ENCODE measurements at places on chromosomes 4 and X.
A peak's percentile ranks its signal among the peaks of the same experiment; 100 is the strongest.

DNA sequence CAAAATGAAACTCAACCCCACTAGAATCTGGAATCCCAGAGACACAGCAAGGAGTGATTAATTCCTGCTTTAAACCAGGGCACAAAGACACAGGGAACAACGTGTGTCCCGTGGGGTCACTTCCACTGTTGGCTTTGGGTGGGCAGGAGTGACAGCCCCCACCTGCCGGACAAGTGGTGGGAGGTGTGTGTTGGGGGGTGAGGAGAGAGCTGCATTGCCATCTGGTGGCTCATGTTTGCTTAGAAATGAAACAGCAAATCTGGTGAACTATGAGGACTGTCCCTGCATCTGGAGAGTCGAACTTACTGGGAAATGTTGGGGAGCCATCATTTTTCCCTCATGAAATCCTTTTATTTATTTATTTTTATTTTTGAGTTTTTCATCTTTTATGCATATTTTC, 75.9 kb upstream of the AFAP1 start:
- DNase-seq, result no peak

DNA sequence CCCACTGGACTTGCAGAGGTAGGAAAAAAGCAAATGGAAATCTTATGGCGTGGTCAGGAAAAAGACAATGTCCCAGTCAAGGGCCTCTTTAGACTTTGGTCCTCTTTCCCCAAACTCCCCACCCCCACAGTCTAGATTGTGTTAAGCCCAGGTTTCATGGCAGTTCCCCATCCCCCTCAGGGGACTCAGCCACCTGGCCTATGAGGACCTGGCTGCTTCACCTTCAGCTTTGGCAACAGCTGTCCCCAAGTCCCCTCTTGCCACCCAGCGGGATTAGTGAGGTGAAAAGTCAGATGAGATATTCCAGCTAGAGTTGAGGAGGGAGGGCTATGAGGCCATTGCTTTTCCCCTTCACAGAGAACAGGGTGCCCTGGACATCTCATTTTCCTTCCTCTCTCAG, 457 bp downstream of the RIPPLY1 start:
- no peak for DNase-seq

- no peak for DNase-seq
Observed at GRCh38 chrX:57211906-57212305, 74.6 kb upstream of the FAAH2 start.

GRCh38 chr4:184103527-184104264, 114.0 kb downstream of the ENPP6 start:
- no peak for DNase-seq

DNA sequence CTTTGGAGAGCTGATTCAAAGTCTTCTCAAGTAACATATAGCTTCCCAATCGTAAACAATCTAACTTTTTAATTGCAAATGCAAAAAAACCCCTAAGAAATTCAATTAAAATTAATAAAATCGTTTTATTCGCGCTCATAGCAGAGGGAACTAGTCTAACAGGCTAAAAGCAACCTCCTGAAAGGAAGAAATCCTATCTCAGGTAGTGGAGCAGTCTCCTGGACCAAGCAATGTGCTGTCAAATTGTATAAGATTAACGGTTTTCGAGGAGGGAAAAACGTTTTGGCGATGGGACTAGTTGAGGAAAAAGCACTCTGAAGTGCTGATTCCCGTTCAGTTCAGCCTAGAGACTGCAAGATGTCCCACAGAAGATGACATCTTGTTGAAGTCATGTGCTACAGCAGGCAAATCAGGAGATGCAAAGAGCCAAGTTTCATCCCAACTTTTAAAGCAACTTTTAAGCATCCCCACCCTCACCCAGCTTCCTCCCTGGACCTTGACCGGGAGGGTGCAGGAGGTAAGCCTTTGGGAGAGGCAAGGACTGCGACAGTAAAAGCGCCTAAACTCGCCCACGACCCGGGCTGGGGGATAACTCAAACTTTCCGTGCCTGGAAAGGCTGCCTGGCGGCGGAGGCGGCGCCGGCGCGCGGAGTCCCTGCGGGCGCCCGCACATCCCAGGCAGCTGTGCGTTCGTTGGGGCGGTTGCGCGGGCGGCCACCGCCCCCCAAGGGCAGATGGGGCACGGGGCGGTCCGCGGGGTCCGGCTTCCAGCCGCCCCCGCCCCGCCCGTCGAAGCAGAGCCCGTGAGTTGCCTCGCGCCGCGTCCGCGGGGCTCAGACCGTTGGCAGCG, 784 bp downstream of the MAP7D3 start:
- DNase-seq, result peak; percentile 58

DNA sequence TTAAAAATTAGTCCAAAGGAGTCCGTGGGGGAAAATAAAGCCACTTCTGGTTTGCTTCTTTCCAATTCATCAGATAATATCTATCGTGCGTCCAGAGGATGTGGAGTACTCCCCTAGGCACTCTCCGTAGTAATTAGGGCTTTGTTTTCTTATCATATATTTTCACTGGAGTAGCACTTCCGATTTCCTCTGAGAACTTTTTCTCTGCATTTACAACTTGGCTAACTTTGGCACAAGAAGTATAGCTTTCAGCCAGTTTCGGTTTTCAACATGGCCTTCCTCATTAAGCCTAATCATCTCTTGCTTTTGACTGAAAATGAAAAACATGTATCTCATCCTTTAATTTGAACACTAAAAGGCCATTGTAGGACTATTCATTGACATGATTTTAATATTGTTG, 80.5 kb downstream of the CASP3 start:
- no peak for DNase-seq

- DNase-seq, result peak; percentile 63
Observed at GRCh38 chr4:133320576-133321170, 171.6 kb downstream of the PCDH10 start.

- no peak for DNase-seq
Observed at GRCh38 chr4:114072781-114073180, 93.3 kb upstream of the ARSJ start.
